H9 (cell line): ENCODE measurements at places on chromosomes 1 and 21. TPM values are rescaled to one million over a fixed set of nuclear protein-coding genes. Genes with fewer than 3 reads are reported as not detected.

Gene HAO2
- total RNA-seq = 0.13 and 0.61 TPM in 2 replicates

Gene OTUD7B
- total RNA-seq = 22.5 and 23.5 TPM in 2 replicates

Gene ANGPTL3
- total RNA-seq = not detected in 2 replicates

Gene KRTAP13-2
- total RNA-seq = not detected in 2 replicates

Gene MYOG
- total RNA-seq = not detected in 2 replicates

Gene RAD54L
- 43.4 and 46.8 TPM in 2 replicates for total RNA-seq

Gene RAP1GAP
- total RNA-seq = 6.4 and 7.9 TPM in 2 replicates

Gene TRABD2B
- 1.9 and 2.3 TPM in 2 replicates for total RNA-seq

Gene CFHR2
- total RNA-seq = not detected in 2 replicates

Gene TMPRSS3
- 0.31 and 0.44 TPM in 2 replicates for total RNA-seq

Gene ALPL
- 84.8 and 92.9 TPM in 2 replicates for total RNA-seq

Gene ZMPSTE24
- total RNA-seq = 47.6 and 47.7 TPM in 2 replicates

Gene ATP6V1G3
- total RNA-seq = not detected in 2 replicates

Gene NLRP3
- total RNA-seq = not detected in 2 replicates
